ENCODE measurements at places on chromosomes 5 and 9.

GRCh38 chr9:73437758-73438157 is 286.1 kb downstream of the ANXA1 start:
- DNase-seq = no peak

DNA sequence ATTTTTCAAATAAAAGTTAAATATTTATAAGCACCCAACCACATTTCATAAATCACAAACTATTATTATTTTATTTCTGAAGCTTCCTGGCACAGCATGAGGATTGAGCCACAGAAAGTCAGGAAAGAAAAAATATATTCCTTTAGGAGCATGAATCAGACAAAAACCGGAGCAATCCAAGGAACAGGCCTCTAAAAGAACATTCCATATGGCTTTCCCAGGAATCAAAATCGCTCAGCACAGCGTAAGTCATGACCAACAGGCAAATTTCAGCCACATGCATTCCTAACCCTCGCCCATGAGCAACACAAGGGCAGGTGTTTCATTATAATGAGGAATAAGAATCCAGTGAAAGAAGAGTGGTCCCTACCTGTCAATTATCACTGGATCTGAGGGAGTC is 26.7 kb downstream of the EBF1 start:
- peak; percentile 90 for DNase-seq

GRCh38 chr5:158869092-158869491 is 230.6 kb downstream of the EBF1 start:
- no peak for DNase-seq

- no peak for DNase-seq
Measured at GRCh38 chr9:29793970-29794369, 2220.7 kb upstream of the C9orf72 start.

DNA sequence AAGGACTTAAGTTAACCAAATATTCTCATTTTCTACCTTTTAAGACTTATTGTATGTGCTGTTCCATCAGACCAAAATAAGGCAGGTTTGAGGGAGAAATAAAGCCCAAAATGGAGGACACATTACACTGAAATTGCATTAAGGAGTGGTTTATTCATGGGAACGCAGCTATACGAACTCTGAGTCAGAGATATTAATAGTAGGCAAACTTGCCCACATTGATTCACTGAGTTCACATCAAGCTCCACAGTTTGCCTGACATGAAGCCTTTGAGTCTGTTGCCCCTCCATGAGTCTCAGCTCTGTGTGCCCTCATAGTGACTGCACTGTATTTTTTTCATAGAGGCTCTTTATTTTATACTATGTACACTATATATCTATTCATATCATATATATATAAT is 135.0 kb upstream of the SNX2 start:
- peak; percentile 16 for DNase-seq

DNA sequence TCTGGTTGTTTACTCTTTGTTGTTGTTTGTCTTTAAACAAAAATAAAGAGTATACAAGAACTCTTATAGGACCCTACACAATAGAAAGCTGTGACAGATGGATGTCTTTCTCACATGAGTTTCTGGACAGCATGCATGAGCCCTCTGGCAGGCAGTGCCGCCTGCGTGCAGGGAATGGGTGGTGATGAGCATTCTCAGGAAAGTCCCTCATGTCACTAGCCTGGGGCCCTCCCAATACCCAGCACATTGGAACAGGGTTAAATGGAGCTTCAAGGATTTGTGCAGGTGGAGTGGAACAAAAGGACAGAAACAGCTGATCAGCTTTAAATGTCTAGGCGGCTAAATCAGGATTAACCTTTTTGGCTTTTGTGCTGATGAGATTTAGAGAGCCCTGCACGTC is 181.0 kb upstream of the CD180 start:
- no peak for DNase-seq

GRCh38 chr9:98781588-98782383 is 14.6 kb downstream of the ANKS6 start:
- DNase-seq = no peak

GRCh38 chr9:71941998-71942567 is 30.6 kb downstream of the C9orf85 start:
- DNase-seq = no peak

All from fibroblast of upper back skin (primary cell).